ENCODE measurements at places on chromosomes 7 and 10. TPM values are rescaled to one million over a fixed set of nuclear protein-coding genes. Genes with fewer than 3 reads are reported as not detected.

The TRIP6 gene
- total RNA-seq = 109 TPM

The NPSR1 gene
- total RNA-seq = not detected

DNA sequence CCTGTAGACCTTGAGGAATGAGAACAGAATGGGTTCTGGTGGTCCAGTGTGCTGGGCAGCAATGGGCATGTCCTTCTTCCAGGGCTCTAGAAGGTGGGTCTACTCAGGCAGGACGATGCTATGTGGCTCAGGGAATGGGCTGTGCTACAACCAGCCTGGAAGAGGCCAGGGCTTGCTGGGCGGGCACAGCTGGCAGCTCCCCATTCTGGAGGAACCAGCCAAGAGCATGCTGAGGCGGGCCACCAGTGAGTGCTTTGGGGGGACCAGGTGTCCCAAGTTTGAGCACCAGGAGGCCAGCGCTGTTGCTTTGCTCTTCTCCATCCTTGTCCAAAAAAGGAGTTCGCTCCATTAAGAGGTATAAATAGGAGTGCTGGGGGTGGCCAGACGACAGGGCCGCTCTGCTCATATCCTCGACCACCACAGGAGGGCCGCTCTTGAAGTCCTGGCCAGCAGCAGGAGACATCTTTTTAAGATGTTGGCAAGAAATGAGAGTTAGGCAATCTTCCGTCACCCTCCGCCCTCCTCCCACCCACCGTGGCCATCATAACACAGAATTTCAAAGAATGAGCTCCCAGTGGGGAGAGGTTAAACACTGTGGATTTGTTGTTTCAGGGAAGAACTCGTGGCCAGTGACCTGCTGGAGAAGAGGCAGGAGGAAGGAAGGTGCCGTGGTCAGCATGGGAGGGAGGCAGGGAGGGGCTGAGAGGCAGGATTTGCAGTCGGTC lies 141.3 kb downstream of the GRK5 start:
- H3K27ac ChIP-seq = no peak overlapping the region
- H3K27me3 ChIP-seq = no peaks in the 10 kb centered on the region
- H3K36me3 ChIP-seq = no peaks in the 10 kb centered on the region

DNA sequence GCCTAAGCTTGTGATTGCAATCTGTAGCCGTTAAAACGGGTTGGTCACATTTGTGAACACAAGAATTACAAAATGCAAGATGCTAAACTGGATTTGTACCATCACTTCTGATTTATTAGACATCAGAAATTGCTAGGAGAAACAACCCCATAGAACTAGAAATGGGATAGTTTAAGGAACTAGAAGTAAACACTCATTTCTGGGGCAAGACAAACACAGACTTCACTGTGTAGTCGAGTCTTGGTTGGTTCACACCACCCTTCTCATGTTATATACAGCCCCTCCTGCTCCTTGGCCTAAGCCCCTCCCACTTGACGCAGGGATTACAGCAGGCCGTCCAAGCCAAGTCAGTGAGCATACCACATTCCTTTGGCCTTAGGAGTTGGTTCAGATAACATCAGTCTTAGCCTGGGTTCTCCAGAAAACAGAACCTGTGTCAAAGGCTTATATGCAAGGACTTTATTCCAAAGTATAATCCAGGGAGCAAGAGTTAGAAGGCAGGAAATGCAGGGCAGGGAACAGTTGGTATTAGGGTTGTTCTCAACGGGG lies 2.0 kb upstream of the NRAP start:
- no peak for DNase-seq
- H3K36me3 ChIP-seq = no peaks in the 10 kb centered on the region
- no peak overlapping the region for H3K4me3 ChIP-seq
- H3K27ac ChIP-seq = no peak overlapping the region

DNA sequence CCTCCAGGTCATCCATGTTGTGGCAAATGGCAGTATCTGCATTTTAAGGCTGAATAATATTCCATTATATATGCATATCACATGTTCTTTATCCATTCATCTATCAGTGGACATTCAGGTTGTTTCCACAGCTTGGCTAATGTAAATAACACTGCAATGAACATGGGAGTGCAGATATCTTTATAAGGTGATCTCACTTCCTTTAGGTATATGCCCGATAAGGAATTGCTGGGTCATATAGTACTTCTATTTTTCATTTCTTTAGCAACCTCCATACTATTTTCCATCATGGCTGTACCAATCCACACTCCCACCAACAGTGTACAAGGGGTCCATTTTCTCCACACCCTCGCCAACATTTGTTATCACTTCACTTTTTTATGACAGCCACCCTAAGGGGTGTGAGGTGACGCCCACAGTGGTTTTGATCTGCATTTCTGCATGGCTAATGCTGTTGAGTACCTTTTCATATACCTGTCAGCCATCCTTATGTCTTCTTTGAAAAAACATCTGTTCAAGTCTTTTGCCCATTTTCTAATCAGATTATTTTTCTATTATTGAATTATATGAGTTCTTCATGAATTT lies 18.9 kb downstream of the ABI1 start:
- no peak overlapping the region for H3K4me3 ChIP-seq
- H3K27ac ChIP-seq = no peak overlapping the region
- H3K4me1 ChIP-seq = 0 out of 2 replicates have a peak, but pooled peaks cover 1% of the 10 kb centered on the region
- H3K27me3 ChIP-seq = no peaks in the 10 kb centered on the region

GRCh38 chr7:95469848-95470247 lies 15.9 kb upstream of the ASB4 start:
- no peaks in the 10 kb centered on the region for H3K27me3 ChIP-seq
- no peak overlapping the region for H3K27ac ChIP-seq
- no peak for DNase-seq
- H3K36me3 ChIP-seq = no peaks in the 10 kb centered on the region

- H3K4me1 ChIP-seq = no peaks in the 10 kb centered on the region
- no peaks in the 10 kb centered on the region for H3K27me3 ChIP-seq
- no peak overlapping the region for H3K4me3 ChIP-seq
- no peak overlapping the region for H3K27ac ChIP-seq
- H3K36me3 ChIP-seq = no peaks in the 10 kb centered on the region
Observed at GRCh38 chr10:119331061-119331460, 123.7 kb downstream of the GRK5 start.

Measured in H1 (cell line).